Trophoblast cell (in vitro differentiated cells and primary cell): ENCODE measurements at places on chromosomes 7 and 10.

- DNase-seq, result no peak
These were observed 250.9 kb downstream of the TWIST1 start for GRCh38 chr7:18866359-18867036.

DNA sequence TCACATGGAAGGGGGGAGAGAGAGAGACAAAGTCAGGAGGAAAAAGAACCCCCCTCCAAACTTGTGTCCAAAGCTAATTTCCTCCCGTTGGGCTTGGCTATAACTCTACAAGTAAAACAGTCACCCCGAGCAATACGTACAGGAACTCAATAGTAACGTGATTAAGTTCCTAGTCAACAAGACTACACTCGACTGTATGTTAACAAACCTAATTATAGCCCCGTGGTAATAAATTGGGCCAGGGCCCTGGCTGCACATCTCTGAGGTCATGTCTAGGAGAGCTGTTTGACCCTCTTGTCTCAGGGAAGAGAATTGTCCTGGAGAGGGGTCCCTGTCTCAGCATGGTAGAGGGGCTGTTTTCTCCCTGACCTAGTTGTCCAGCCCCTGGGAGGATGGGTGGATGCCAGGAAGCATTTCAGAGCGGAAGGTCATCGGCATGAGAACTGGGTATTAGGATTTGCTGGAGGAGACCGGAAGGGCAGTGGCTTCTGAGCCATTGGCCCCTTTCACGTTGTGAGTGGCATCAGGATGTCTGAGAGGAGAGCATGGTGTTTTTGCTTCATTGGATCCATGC lies 60.2 kb upstream of the COMTD1 start:
- no peak for DNase-seq

DNA sequence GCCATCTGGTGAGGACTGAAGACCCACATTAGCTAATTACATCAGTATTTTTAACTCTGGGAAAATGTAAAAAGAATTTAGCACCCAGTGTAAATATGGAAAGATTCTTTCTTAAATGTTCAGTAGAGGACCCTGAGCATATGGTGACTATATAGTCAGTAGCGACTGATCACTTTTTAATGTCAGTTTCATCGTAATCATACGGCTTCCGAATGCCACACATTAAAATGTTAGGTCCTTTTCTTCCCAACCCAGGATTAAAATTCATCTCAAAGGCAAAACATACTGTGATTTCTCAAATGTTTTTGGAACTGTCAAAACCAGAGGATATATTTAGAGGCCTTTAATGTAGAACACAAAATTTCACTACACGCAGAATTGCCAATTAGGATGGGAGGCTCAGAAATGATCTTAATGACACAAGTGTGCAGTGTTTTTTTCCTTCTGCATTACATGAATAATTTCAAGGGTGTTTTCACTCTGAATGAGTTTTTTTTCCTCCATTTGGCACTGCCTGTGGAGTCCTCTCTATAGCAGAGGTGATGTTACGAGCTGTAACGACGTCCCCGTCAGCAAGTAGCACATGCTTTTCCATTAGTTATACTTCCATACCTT lies 382.7 kb downstream of the PAXIP1 start:
- DNase-seq, result no peak

GRCh38 chr7:96084881-96085553 lies 236.9 kb downstream of the SLC25A13 start:
- no peak for DNase-seq

DNA sequence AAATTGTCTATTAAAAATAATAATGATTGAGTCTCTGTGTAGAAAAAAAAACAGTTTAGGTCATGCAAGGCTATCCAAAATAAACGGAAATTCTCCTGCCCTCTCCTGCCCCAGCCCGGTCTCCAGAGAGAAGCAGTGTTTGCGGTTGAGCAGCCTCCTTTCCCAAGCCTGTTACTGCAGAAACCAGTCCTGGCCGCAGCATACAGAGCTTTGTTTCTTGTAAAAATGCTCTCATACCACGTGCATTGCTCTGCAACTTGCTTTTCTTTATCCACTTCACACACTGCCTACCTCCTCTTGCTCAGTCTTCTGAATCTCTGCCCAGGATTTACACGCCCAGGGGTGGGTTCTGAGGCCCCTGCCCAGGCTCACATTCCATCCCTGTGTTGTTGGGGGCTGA lies 34.4 kb upstream of the CUL1 start:
- no peak for DNase-seq
